ENCODE measurements at places on chromosomes 16 and 17.

DNA sequence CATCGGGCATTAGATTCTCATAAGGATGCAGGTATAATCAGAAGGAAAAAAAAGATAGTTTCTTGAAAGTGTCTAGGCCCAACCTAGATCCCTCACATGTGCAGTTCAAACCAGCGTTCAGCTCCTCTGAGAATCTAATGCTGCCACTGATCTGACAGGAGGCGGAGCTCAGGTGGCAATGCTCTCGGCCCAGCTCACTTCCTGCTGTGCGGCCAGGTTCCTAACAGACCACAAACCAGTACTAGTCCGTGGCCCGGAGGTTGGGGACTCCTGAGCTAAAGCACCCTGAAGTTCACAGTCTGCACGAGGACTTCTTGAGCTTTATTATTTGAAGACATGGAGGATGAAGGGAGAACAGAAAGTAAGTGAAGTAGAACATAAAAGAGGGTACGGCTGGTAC, 16.8 kb downstream of the SMCR8 start:
- no peak for DNase-seq

- DNase-seq = no peak
These were observed 354.0 kb upstream of the EEF2KMT start for GRCh38 chr16:5451641-5452040.

GRCh38 chr17:8969901-8970300, 4.4 kb upstream of the PIK3R5 start:
- no peak for DNase-seq

- peak; percentile 65 for DNase-seq
These were observed 20.9 kb downstream of the RPRML start for GRCh38 chr17:46958041-46958591.

- peak; percentile 91 for DNase-seq
These were observed 11.2 kb downstream of the ENPP7 start for GRCh38 chr17:79741751-79742588.

DNA sequence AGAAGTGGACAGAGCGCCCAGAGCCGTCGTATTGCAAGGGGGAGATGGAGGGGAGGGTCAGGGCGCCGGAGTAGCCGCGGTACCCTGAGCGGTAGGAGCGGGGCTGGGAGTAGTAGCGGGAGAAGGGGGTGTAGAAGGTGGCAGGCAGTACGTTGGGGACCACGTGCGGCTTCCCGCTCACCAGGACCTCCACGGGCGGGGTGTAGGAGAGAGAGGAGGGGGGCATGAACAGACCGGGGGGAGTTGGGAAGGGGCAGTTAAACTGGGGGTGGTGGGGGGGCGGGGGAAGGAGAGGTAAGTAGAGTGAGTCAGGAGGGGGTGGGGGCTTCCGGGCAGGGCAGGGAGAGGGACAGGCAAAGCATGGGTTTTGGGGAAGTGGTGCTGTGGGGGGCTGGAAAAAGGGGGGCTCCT, 16.8 kb downstream of the ST6GALNAC2 start:
- DNase-seq = no peak

DNA sequence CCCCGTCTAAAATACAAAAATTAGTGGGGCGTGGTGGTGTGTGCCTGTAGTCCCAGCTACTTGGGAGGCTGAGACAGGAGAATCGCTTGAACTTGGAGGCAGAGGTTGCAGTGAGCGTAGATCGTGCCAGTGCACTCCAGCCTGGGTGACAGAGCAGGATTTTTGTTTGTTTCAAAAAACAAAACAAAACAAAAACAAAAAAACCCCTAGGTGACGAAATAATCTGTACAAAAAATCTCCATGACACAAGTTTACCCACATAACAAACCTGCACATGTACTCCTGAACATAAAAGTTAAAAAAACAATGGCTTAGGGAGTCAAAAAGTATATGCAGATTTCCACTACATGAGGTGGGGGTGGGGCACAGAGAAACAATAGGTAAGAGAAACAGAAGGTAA, 140.5 kb upstream of the ASIC2 start:
- no peak for DNase-seq

- DNase-seq = no peak
These were observed 168.1 kb downstream of the C16orf95 start for GRCh38 chr16:87149051-87149450.

- DNase-seq = no peak
These were observed 14.4 kb upstream of the MYLK3 start for GRCh38 chr16:46762583-46762982.

- DNase-seq = no peak
These were observed 69.6 kb downstream of the RBFOX3 start for GRCh38 chr17:79541056-79541850.

DNA sequence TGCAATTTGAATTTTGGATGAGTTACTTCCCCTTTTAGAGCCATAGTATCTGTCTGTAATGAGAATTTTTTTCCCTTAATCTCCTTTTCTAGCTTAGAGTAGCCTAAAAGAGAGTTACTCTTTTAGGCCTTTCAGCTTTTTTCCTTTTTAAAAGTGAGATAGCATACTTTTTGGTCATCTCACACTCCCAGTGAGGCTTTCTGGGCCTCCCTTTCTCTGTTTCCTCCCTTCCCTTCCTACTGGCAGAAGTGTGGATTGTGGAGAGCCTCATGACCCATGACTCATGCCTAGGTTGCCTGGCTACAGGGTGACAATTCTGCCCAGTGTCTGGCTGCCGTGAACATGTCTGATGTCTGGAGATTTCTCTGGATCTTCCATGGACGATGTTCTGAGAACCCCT, 15.2 kb downstream of the KRT23 start:
- DNase-seq = no peak

- no peak for DNase-seq
These were observed 10.9 kb downstream of the MAF start for GRCh38 chr16:79589601-79590102.

DNA sequence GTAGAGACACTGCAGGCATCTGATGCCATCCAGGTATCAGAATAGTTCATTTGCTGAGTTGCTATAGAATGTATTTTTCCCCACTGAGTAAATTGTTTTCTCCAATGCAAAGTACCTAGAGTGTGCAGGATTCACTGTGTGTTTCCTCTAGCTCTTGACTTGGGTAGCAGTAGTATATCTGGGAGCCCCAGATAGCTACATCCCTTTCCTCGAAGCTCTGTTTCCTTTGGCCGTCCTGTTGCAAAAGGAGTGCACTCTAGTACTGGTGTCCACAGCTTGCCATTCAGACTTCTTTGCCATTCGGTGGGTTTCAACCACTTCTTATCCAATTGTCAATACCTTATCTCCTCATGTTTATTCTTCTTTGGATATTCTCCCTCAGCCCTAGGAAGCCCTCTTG, 12.8 kb downstream of the ABCA8 start:
- no peak for DNase-seq

DNA sequence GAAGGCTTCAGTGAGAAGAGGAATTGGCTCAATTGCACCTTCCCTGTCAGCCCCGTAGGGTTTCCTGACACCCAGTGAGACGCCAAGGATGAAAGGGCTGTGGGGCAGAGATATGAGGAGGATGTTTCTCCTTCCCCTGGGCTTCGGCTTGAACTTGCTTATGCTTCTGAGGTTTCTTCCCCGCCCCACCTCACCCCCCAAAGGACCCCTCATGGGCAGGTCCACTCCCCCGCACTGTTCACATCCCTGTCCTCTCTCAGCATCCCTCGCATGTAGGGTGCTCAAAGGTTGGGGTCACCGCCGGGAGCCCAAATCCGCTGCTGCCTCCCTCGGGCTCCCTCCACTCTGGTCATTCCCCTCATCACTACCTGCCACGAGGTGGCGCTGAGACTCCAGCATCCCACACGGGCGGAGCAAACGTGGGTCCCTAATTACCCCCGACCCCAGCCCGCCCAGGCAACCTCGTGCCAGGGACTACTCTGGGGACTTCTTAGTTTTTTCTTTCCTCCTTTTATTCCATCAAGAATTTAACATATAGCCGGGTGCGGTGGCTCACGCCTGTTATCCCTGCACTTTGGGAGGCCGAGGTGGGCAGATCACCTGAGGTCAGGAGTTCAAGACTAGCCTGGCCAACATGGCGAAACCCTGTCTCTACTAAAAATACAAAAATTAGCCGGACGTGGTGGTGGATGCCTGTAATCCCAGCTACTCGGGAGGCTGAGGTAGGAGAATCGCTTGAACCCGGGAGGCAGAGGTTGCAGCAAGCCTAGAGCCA, 3.3 kb upstream of the TRARG1 start:
- DNase-seq = no peak

DNA sequence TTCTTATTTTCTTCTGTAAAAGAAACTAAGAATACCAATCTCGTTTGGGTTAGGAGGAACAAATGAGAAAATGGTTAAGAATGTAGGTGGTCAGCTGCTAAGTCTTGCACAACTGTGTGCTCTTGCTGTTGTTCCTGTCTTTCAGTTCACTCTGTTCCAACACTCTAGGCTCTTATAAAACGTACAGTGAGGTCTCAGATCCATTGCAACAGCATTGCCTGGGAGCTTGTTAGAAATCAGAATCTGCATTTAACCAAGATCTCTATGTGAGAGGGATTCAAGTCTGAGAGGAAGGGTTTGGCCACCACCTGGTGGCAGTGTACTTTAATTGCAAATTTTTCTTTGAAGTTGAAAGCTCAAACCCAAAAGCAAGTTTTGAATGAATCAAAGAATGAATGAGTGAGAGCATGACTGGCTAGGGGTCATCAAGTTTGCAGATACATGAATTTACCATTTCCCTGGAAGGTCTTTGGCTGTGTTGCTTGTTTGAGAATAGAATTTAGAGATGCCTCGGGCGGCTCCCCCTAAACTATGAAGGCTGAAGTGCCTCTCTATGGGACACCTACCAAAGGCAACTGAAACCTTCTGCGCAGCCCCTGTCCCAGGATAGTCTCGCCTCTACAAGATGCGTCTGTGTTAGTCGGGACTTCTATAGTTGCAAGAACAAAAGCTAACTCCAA, 2.5 kb downstream of the ALOX15B start:
- peak; percentile 82 for DNase-seq

- peak; percentile 22 for DNase-seq
These were observed 15.7 kb downstream of the RHBDF2 start for GRCh38 chr17:76485569-76485968.

DNA sequence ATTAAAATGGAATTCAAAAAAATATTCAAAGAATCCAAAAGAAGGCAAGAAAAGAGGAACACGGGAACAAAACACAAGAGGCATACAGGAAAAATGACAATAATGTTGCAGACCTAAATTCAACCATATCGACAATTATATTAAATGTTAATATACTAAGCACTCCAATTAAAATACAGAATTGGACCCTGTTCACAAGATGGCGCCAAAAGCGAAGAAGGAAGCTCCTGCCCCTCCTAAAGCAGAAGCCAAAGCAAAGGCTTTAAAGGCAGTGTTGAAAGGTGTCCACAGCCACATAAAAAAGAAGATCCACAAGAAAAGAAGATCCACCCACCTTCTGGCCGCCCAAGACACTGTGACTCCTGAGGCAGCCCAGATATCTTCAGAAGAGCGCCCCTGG, 6.3 kb upstream of the XAF1 start:
- no peak for DNase-seq

DNA sequence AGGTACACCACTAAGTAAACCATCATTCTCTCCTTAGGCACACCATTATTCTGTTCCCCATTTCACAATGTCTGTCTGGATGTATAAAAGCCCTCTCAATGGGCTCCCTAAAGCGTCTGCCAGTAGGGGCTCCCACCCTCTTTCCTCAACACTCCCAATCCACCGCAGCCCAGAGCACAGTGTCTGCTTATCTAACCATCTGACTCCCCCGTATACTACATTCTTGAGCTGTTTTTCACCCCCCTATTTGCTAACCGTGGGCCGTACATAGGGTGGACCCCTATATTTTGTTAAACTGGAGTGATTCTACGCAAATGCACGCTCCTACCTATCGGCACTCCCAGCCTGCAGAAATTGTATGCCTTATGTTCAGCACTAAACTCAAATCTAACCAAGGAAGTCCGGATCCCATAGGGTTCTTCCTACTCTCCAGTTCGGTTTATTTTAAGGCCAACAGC, 685 bp upstream of the PSMD3 start:
- peak; percentile 60 for DNase-seq

DNA sequence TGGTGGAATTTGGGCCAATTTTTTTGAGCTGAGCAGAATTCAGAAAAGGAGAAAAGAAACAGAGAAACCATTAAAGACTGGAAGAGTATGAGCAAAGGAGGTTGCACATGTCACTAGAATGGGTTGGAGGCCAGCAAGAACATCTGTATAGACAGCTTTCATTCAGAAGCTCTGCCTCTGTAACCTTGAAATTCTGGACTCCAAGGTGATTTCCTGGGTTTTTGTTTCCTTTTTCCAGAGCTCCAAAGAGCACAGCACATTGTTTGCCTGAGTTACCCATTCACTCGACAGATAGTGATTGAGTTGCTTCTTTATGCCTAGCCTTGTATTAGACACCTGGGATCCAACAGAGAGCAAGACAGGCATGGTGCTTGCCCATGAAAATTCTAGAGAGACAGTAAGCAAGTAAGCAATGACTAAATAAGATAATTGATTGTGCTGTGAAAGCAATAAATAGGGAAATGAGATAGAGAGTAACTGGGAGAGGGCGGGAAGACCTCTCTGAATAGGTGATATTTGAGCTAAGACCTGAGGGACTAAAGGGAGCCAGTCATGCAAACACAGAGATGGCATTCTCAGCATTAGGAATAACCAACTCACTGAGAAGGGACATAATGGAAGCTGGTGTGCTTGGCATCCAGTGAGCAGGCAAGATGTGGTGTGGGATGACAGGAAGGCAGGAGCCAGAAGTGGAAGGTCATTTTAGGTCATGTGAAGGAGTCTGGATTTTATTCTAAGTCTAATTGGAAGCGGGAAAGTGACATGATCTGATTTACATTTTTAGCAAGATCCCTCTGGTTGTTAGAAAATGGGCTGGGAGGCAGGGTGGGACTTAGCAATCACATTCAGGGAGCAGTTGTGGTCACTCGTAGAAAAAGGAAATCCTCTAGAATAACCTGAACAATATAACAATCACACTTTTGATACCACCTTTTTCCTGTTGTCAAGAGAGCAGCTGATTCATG, 197.5 kb downstream of the HS3ST3A1 start:
- no peak for DNase-seq

- DNase-seq = no peak
These were observed 85.0 kb upstream of the CHMP6 start for GRCh38 chr17:80906364-80907259.

GRCh38 chr16:1102921-1103635, 7.0 kb upstream of the C1QTNF8 start:
- DNase-seq = peak; percentile 73

GRCh38 chr16:1431497-1432270, 806 bp downstream of the PERCC1 start:
- no peak for DNase-seq

- no peak for DNase-seq
These were observed 14.1 kb downstream of the TMC5 start for GRCh38 chr16:19431636-19432340.

DNA sequence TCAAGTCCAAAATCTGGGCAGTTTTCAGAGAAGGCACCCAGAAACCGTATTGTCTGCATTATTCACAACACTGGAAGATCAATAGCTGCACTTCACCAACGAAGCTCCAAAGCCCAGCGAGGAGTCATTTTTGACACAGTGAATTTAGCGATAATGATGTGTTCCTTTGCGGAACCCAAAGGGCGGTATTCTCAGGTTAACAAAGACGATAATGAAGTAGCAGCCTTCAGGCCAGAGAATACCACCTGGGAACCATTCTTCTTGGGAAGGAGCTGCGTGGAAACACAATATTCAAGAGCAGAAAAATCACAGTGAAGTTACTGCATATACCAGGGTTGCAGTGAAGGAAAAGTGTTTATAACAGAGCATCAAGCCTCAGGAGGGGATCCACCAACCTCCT, 381.0 kb downstream of the TOX3 start:
- DNase-seq = no peak

- DNase-seq = no peak
These were observed 236.4 kb upstream of the EEF2KMT start for GRCh38 chr16:5333991-5334390.
